ENCODE measurements at places on chromosomes 13 and 19. TPM values are rescaled to one million over a fixed set of nuclear protein-coding genes. Genes with fewer than 3 reads are reported as not detected.

GRCh38 chr13:100529666-100530377, 58.8 kb downstream of the GGACT start:
- no peak for DNase-seq

GRCh38 chr13:26785838-26786630, 25.4 kb upstream of the GPR12 start:
- DNase-seq = peak; percentile 23

MAP4K1 gene
- total RNA-seq = 24.6 TPM

- no peak for DNase-seq
Measured at GRCh38 chr13:77338961-77339401, 12.1 kb upstream of the MYCBP2 start.

DNA sequence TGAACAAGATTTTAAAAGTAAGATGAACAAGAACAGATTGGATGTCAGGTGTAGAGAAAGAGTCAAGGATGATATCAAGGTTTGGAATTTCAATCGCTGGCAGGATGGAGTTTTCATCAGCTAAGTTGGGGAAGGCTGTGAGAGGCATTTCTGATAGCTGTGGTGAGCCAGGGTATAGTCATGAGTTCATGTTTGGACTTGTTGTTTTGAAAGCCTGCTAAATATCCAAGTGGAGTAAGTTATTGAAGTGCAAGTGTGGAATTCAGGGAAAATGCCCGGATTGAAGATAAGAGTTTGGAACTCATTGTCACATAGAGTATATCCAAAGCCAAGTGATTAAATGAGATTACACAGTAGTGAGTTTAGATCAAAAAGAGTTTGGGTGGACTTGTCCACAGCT, 11.0 kb upstream of the EPSTI1 start:
- DNase-seq = no peak

DNA sequence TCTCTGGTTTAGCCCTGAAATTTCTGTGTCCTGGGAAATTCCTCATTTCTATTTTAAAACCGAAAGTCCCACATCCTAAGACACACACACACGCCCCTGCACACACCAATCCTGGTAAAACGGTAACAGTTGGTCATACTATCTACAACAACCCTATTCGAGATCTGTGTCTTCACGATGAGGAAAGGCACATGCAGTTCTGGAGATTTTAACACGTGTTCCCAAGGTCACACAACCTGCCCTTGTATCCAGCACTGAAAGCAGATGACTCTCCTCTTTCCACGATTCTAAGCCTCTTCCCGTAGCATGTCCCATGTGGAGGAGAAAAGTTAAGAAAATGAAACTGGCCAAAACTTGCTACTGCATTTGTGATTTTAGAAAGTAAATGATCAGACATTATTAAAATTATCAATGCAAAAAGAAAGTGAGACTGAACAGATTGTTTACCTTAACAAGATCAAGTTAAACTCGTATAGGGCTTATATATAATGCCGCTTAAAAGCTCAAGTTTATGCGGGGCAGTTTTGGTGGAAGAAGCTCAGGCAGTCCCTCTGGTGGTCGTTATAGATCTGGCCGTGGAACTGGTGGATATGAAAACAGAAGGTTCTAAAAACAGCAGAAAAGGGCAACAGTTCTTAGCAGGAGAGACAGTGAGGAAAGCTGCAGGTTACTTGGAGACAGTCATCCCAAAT, 32.7 kb downstream of the VSTM1 start:
- no peak for DNase-seq

- DNase-seq = no peak
Measured at GRCh38 chr19:29943615-29944014, 1.6 kb downstream of the URI1 start.

Data from thymus (tissue), 14 donors.